SK-N-SH (cell line): ENCODE measurements at places on chromosomes 6 and 20.

- DNase-seq, result no peak
Measured at GRCh38 chr6:142413111-142413510, 111.3 kb downstream of the ADGRG6 start.

DNA sequence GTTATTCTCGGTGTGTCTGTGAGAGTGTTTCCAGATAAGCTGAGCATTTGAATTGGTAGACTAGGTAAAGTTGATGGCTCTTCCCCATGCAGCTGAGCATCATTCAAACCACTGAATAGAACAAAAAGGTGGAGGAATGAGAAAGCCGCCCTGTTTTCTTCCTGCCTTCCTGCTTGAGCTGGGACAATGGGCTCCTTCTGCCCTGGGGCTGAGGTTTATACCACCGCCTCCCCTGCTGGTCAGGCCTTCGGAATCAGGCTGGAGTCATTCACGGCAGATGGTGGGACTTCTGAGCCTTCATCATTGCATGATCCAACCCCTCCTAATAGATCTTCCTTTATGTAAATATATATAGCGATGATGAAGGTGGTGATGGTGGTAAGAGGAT is 124.9 kb downstream of the ANKRD60 start:
- no peak for DNase-seq

DNA sequence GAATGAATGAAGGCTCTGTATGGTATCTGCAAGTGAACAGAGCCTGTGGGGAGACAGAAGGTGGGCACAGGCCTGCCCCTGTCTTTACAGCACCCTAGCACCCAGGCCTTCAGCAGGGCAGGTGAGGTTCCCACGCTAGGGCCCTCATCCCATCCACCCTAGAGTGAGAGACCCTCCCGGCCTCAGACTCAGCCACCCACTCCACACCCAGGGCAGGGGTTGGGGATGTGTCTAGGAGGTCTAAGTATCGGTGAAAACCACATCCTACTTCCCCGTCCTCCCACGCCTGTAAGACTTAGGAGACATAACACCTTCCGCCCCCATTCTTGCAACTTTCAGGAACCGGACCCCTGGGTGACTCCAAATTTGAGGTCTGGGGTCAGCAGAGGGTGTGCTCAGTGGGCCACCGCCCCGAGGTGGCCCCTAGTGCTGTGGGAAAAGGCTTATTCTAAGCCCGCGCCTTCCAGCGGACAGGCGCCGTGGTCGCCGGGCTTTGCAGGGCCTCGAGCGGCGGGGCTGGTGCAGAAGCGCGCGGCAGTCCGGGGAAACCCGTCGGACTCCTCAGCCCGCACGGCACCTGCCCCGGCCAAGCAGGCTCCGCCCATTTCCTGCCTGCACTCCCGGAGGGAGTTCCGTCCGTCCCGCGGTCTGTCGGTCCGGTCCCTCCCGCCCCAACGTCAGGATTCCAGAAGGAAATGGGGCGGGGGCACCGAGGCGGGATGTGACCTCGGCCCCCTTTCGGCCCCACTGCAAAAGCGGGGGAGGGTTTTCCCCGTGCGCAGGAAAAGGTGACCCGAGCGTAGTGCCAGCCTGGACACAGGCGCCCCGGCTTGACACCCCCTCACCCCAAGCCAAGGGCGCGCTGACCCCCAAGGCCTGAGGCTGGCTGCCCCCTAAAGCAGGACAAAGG is 868 bp downstream of the SAMD10 start:
- DNase-seq, result peak; percentile 79

GRCh38 chr6:121055572-121056163 is 278.6 kb downstream of the TBC1D32 start:
- DNase-seq, result peak; percentile 44

DNA sequence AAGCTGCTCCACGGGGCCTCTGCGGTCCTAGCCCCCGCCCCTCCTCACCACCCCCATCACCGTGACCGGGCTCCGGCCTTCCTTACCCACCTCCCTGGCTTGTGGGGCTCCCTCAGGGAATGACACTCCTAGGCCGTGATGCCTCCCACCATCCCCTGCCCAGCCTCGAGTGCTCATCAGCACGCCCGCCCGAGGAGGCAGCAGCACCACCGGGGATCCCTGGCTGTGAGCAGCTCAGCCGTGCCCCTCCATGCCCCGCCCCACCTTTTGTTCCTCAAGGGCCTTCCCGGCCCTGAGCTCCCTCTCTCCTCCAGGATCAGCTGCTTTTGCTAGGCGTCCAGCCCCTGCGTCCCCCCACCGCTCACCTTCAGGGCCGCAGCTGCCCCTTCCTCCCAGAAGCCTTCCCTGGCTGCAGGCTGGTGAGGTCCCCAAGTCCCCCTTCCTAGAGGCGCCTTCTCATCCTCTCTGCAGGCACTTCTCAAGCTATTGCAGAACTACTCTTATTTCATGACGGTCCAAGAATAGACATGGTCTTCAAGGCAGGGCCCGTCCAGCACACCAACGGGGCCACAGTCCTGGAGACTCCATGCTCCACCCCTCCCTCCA is 3.0 kb downstream of the FNDC11 start:
- DNase-seq, result no peak

GRCh38 chr6:113976806-113977205 is 5.9 kb upstream of the HDAC2 start:
- DNase-seq, result no peak

DNA sequence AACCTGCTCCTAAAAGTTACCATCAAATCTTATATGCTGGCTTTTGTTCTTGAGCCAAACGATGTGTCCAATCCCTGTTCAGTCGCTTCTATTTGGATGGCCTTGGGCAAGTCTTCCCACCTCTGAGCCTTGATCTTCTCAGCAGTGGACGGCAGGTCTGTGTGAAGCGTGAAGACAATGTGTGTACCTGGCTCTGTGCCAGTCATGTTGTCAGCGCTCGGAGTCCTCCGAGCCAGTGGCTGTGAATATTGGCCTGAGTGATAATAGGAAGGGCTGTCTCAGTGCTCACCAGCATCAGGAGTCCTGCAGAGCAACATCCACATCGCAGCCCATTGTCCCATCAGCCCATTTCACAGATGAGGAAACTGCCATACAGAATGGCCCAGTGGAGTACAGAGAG is 219.0 kb downstream of the CDC5L start:
- no peak for DNase-seq

GRCh38 chr6:170248111-170248805 is 42.6 kb downstream of the DLL1 start:
- no peak for DNase-seq

DNA sequence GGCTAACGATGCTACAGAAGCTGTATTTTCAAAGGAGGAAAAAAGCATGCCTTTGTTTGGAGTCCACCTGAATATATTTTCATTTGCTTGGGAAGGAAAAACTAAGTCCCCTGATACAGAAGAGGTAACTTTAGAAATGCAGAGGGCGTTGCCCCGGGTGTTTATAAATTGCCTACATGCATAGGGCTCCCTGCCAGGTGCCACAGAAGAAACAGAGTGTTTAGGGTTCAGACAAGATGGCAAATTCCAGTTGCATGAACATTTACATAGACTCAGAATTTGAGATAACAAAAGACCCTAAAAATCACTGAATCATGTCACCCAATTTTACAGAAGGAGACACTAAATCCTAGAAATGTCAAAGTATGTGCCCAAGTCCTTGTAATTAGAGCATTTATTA is 19.9 kb downstream of the RIN2 start:
- DNase-seq, result no peak

- DNase-seq, result no peak
Measured at GRCh38 chr6:16360365-16360764, 122.0 kb downstream of the GMPR start.

- DNase-seq, result no peak
Measured at GRCh38 chr6:17621003-17621402, 20.9 kb downstream of the FAM8A1 start.

GRCh38 chr6:30325873-30326525 is 728 bp upstream of the TRIM39 start:
- DNase-seq, result no peak

- peak; percentile 27 for DNase-seq
Measured at GRCh38 chr6:33082702-33083101, 6.9 kb downstream of the HLA-DPB1 start.

DNA sequence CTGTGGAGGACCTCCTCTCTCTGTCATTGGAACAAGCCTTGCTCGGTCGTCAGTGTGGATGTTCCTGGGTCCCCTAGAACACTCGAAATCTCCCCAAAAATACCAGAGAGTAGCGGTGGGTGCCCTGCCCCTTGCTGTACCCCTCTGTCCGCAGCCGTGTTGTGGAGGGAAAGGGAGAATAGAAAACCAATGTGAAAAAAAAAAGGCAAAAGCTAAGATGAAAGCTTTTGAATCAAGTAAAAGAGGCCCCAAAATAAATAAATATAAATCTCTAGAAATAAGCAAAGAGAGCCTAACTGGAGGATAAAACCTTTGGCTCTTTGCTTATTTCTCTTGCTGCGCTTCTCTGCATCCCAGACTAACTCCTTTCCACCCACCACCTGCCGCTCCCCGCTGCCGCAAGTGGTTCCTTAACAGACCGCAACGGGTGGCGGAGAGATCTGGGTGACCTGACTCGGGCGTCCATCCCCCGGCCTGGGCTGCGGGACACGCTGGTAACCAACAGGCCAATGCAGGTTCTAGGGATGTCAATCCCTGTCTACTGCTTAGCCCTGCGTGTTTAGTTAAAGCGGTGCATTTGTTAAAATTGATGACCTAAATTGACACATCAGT is 110.0 kb downstream of the GPX5 start:
- peak; percentile 81 for DNase-seq

GRCh38 chr6:156167625-156168071 is 609.5 kb upstream of the ARID1B start:
- no peak for DNase-seq

- peak; percentile 21 for DNase-seq
Measured at GRCh38 chr20:62832212-62832922, 15.5 kb downstream of the COL9A3 start.

DNA sequence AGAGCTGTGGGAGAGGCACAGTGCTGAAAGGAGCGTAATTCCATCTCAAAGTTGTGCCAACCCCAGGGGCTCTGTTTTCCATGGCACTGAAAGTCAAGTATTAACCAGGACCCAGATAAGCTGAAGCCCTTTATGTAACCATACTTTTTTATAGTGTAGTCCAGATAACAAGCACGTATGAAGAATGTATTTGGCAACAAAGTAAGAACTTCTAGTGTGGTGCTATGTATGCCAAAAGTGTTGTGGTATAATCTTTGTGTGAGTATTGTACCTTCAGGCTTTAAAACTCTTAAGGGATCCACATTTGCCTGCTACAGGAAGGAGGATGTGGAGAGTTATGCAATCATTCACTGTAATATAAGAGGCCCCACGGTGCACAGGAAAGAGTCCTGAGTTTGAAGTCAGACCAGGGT is 129.4 kb downstream of the IBTK start:
- DNase-seq, result no peak

GRCh38 chr6:132919045-132919860 is 104.9 kb downstream of the RPS12 start:
- DNase-seq, result peak; percentile 6

DNA sequence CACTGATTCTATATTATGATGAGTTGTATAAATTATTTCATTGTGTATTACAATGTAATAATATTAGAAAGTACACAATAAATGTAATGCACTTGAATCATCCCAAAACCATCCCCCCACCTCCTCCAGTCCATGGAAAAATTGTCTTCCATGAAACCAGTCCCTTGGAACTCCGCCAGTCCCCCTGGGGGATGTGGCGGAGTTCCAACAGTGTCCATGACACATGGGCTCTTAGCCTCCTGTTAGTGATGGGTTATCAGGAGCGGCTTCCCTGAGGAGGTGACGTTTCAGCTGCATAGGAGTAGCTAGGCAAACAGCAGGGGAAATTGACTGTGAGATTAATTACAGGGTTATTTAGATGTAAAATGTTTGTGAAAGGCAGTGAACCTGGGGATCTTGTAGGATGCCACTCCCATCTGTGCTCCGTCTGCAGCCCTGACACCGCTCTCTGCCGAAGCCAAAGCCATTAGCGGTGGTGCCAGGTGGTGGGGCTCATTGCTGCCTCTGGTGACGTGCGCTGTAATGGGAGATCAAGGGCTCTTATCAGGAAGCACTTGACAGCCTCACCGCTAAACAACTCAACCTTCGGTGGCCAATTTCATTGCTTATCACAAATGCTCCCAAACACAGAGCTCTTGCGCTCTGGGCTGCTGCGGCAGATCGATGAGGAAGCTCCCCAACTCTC is 81.6 kb upstream of the MC3R start:
- no peak for DNase-seq

DNA sequence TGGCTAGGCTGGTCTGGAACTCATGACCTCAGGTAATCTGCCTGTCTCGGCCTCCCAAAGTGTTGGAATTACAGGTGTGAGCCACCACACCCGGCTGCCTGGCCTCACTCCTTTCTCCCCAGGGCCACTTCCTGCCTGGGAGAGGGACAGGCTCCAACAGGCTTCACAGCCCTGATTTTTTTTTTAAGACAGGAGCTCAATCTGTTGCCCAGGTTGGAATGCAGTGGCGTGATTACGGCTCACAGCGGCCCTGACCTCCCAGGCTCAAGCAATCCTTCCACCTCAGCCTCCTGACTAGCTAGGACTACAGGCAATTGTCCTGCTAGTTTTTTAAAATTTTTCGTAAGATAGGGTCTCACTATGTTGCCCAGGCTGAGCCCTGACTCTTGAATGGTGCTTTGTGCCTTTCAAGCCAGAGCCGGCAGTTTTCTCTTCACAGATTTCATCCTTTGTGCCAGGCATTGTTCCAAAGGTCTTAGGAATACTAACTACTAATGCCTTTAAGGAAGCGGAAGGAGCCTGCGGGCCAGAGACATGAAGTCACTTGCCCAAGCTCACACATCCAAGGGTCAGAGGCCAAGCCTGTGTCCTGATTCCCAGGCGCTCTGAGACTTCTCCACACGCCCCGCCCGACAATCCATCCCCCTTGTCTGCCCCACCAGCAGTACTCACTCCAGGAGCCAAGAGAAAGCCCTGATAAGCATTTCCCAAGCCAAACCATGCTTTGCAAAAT is 19.2 kb downstream of the CAPN11 start:
- no peak for DNase-seq

- DNase-seq, result no peak
Measured at GRCh38 chr6:68651011-68651985, 16.2 kb downstream of the ADGRB3 start.

DNA sequence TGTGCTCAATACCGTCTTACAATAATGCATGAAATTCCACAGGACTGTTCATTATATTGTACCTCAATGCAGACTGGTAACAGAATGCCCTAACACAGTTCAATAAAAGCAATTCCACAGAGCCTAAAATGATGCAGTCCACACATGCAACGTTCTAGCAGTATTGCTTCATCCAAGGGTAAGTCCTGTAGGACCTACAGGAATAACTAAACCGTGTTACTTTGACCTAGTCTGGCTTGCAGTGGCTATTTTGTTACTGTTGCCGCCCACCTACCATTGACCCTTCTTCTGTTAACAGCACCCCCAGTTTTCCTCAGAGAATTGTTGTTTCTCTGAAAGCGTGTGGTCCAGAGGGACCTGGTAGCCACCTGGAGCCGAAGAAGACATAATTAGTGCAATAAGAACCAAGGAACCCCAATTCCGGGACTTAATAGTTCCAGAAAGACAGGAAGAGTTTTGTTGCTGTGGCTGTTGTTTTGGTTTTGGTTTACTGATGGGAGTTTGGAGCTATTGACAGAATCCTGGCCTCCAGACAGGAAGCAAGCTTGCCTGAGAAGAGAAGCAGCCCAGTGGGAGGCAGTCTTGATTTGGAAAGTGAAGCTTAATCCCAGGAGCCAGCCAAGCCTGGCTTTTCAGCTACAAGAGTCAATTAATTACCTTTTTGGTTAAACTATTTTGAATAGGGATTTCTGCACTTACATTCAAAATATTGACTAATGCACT is 91.3 kb downstream of the FRK start:
- DNase-seq, result no peak

GRCh38 chr6:149855040-149855654 is 9.0 kb downstream of the LRP11 start:
- no peak for DNase-seq

- DNase-seq, result no peak
Measured at GRCh38 chr6:46013639-46014038, 2.0 kb downstream of the CLIC5 start.
